ENCODE measurements at places on chromosomes 11 and 22.
A peak's percentile ranks its signal among the peaks of the same experiment; 100 is the strongest.

DNA sequence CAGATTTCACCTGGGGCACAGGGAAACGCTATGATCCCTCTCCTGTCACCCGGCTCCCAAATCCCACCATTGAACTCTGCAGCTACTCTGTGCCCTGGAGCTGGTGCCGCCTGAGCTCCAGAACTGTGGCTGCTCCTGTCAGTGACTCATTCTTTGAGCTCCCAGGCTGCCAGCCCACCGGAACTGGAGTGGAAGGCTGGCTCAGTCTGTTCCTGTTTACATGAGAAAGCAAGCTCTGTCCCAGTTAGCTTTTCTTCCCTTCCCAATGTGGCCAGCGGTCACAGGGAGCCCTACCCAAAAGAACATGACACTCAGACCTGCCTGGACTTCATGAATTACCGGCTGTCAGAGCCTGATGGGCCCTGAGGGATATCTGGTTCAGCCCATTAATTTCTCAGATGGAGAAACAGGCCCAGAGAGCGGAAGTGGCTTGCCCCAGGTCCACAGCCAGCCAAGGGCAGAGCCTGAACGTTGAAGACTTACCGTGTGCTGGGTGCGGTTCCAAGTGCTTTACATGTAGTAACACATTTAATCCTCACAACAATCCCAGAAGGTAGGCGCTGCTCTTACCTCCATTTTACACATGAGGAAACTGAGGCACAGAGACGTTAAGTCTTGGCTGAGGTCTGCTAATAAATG is 23.8 kb upstream of the IGSF22 start:
- DNase-seq = peak; percentile 86

DNA sequence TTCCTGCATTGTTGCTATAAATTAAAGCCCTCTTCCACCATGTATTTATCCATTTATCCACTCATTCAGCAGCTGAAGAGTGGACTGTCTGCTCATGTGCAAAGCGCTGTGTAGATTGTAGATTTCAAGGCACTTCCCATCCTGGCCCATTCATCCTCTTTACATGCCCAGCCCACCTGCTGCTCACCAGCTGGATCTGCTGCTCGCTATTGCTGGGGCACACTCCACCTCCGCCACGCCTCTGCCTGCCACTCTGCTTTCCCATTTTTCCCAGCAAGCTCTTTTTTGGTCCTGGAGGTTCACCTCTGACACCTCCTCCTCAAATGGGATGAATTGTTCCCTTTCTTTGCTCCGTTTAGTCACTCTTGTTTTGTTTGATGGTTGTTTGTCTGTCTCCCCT is 48.3 kb downstream of the CEP164 start:
- no peak for DNase-seq

DNA sequence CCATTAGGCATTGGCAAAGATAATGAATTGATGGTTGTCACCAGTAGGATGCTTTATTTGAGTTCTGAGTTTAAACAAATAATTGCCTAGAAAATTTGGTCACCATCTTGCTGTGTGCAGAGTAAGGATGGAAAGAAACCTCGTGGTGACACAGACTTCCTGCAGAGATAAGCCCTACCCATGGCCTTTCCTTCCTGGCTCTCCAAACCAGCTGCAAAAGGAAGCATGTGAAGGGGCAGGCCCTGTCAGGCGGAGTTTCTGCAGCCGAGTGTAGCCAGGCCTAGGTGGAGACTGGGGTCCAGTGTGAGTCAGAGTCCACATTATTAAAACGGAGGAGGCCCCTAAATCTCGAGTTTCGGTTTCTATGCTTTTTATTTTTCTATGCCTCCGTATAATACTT is 83.1 kb upstream of the ADSL start:
- no peak for DNase-seq

DNA sequence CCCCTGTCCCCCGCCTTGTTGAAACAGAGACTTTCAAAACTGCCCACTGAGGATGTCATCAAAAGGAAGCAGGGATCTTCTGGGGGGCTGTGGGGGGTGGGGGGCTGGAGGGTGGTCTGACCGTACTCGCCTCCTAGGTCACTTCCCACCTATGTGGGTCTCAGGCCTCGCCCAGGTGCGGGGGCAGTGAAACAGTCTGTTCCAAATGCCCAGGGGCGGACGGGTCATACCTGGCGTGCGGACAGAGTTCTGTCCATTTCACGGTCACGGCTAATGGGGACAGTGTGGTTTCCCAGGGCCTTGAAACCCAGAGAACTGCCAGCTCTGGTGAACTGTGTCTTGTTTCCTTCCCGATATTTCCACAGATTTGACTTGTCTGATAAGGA is 27.2 kb downstream of the ANO1 start:
- DNase-seq = no peak

DNA sequence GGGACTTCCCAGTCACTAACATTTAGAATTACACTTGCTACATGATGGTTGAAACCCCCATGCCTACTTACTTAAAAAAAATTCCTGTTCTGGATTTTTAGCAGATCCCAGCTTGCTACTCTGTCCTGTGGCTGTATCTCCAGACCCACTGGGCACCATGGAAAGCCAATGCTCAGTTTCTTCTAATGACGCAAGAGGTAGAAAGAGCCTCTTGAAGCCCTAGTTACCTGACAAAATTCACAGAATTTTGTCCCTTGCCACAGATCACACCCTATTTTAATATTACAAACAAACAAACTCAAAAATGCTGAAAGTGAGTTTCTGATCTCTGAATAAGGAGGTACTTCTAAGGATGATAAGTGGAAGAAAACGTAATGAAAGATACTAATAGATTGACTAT is 24.3 kb upstream of the TENM4 start:
- DNase-seq = no peak

DNA sequence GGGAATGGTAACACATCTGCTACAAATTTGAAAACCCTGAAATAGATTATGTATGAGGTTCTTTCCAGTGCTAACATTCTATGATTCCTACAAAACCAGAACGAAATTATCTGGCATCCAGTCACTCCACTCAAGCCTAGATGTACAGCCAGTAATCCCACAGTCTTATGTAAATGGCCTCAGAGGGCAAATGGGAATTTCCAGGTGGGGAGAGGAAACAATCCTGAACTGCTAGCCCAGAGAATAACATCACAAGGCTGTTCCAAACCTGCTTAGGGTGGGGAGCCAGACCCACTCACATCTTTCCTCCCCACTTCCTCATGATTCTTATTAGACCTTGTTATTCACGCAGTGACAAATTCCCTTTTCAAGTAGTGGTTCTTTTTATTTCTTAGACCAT is 3.5 kb downstream of the FIBIN start:
- no peak for DNase-seq

DNA sequence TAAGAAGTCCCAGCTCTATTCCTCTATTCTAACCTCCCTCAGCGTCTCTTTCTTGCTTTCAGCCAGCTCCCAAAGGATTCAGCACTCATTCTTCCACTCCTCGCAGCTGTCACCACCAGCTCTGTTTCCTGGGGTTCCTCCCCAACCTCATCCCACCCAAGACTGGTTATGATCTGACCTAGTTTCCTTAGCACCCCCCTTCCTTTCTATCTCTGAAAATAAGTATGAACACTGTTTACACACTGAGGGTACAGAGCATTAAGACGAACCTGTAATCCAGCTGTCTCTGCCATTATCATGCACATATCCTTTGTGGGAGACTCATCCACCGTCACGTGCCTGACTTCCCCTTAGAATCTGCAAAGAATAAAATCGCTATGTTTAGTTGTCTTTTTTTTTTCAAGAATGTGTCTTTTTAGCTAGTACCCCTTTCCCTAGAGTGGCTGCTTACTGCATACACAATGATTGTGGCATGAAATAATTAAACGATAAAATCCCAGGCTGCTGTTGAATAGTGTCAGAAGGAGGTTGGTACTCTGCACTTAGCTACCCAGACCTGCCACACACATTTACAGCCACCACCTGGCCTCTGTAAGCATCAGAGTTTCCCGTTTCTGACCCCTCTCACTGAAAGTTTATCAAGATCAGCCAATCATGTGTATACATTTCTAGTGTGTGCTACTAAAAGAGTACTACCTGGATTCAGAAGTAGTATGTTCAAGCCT is 26.9 kb upstream of the CSTF3 start:
- no peak for DNase-seq

DNA sequence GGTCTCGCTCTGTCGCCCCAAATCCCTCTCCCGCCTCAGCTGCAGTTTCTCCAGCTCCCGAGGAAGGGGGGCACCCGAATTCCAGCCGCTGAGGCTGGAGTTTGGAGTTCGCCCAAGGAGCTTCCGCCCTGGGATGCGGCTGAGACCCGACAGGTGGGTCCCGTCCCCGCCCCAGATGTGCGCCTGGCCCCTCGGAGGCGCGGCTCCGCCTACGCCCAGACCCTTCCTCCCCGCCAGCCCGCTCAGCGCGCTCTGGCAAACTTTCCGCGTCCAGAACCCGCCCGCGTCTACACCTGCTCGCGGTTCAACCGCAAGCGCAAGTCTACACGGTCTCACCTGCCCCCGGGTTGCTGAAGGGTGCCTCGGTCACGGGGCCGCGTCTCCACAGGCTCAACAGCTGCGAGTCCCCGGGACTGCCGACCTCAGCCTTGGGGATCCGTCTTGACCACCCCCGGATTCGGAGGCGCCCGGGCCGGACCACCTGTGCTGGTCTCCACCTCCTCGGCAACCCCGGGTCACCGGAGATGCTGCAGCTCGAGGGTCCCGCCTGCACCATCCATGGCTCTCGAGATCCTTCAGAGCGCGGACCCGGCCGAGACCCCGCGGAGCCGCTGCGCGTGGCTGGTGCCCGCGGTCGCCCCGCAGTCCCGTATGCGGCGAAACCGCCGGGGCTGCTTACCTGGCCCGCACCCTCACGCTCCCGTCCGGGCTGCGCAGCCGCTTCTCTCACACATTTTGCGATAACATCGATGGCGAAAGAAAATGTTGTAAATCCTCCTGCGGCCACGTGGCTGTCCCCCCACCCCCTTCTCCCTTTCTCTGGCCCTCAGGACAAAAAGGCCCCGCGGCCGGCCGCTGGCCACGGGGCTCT is 63.6 kb downstream of the NFAM1 start:
- DNase-seq = no peak

DNA sequence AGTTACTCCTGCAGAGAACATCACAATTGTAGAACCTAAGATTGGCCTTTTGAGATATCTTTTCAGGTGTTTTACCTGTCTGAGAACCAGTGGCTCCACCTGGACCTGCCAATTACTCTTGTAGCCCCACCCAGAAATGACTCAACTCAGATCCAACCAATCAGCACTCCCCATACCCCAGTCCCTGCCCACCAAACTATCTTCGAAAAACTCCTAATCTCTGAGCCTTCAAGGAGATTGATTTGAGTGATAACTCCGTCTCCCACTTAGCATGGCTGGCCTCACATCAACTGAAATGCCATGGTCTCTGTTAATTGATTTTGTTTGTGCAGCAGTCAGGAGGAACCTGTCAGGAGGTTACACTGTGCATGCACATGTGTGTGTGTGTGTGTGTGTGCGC is 103.6 kb downstream of the MTNR1B start:
- DNase-seq = no peak

- no peak for DNase-seq
Measured at GRCh38 chr11:45162064-45162375, 15.6 kb downstream of the PRDM11 start.

- DNase-seq = peak; percentile 91
Measured at GRCh38 chr11:130523609-130524008, 75.2 kb downstream of the ADAMTS15 start.

GRCh38 chr11:111554532-111554931 is 14.0 kb downstream of the LAYN start:
- peak; percentile 72 for DNase-seq

DNA sequence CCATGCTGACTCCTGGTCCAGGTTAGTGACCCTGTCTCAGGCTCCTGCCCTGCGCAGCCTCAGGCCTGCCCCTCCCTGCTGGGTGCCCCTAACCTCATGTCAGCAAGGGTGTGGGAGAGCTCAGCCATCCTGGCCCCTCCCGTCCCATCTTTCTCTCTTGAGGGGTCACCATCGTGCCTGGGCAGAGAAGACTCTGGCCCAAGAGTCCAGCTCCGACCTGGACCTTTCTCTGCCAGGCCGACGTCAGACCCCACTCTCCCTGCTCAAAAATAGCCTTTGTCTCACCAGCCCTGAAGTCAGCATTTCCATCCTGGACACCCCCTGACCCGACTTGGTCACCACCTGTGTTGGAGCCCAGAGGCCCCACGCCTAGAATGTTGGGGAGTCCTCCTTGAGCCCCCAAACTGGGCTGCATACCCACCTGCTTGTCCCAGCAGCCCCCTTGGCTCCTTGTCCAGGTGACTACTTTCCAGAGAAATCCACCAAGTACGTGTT is 4.9 kb downstream of the SCGB1C1 start:
- no peak for DNase-seq

- peak; percentile 78 for DNase-seq
Measured at GRCh38 chr11:79092791-79093353, 348.0 kb downstream of the TENM4 start.

DNA sequence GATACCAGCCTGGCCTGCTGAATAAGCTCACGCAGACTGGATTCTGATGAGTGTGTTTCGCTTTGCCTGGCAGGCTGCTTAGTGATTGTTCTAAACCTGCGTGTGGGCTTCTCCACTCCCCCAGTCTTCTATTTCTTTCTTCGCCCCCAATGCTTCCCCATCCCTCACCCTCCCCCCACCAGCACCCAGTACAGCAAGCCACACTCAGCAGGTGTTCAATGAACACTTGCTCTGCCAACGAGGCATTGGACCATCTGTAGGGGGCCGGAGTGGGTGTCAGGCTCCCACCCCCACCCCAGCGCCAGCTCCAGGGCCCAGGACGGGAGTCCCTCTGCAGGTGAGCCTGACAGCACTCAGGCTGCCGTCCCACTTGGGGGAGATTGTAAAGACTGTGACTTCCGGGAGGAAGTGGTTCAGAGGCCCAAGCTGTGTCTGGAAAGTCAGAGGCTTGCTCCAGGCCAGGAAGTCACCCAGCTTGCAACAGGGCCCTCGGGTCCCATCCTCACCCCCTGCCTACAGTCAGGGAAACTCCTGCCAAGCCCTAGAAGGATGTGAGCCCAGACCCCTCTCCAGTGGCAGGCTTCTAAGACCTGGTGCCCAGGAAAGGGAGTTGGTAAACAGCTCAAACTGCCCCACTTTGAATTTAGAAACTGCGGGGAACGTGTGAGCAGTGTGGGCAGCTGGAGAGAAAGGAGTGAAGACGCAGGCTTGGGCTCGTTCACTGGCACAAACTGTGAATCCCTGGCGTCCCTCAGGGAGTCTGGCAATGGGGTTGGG is 66.3 kb upstream of the PRDM11 start:
- no peak for DNase-seq

DNA sequence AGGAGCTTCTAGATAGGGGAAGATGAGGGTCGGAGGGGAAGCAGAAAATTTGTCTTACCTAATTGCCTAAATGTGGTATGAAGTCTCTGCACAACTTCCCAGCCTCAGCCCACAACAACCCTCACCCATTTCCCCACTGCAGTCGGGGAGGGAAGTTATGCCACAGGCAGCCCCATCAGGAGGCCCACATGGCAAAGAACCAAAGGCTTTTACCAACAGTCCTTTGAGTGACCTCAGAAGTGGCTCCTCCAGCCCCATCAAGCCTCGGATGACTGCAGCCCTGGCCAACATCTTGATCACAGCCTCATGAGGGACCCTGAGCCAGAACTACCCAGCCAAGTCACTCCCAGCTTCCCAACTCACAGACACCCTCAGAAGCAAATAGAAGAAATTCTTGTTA is 54.8 kb downstream of the CHST1 start:
- DNase-seq = no peak

GRCh38 chr22:29937940-29938693 is 55.1 kb downstream of the MTMR3 start:
- DNase-seq = peak; percentile 20

- DNase-seq = no peak
Measured at GRCh38 chr11:127274328-127274676, 273.7 kb upstream of the KIRREL3 start.

- DNase-seq = no peak
Measured at GRCh38 chr11:117071344-117071787, 26.9 kb downstream of the SIK3 start.

GRCh38 chr11:96256215-96257011 is 86.6 kb downstream of the MAML2 start:
- DNase-seq = no peak

- DNase-seq = no peak
Measured at GRCh38 chr11:46603704-46604308, 10.0 kb upstream of the AMBRA1 start.
